Epithelial cell of proximal tubule (primary cell): ENCODE measurements at places on chromosomes 5 and 9.

GRCh38 chr9:18632632-18633403 lies 158.9 kb downstream of the ADAMTSL1 start:
- peak; percentile 31 for DNase-seq

DNA sequence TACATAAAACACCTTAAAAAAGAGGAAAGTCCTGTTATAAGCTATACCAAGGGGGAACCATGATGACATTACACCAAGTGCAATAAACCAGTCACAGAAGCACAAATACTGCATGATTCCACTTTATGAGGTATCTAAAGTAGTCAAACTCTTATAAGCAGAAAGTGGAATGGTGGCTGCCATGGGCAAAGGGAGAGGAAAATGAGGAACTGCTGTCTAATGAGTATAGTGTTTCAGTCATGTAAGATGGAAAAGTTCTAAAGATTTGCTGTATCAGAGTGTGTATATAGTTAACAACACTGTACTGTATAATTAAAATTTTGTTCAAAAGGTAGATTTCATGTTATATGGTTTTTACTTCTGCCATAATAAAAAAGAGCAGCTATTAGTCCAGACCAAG lies 34.6 kb upstream of the NR5A1 start:
- no peak for DNase-seq

GRCh38 chr9:4849369-4849768 lies 56.6 kb downstream of the RCL1 start:
- no peak for DNase-seq

DNA sequence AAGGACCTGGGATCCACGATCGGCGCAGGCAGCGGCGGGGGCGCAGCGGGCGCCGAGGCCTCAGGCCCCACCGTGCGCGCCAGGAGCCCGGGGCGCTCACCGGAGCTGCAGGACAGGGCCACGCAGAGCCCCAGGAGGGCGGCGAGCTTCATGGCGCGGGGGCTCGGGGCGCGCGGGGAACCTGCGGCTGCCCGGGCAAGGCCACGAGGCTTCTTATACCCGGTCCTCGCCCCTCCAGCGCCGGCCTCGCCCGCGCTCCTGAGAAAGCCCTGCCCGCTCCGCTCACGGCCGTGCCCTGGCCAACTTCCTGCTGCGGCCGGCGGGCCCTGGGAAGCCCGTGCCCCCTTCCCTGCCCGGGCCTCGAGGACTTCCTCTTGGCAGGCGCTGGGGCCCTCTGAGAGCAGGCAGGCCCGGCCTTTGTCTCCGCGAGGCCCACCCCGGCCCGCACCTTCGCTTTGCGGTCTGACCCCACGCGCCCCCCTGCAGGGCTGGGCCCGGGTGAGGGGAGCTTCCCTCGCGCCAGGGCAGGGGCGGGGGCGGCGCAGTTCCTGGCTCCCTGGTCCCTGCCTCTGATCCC lies at the start of gene SCGB3A1:
SCGB3A1 (minus strand) TSS at position 189 of the 577 bp plus-strand sequence; CDS start at position 152, 37 bp downstream.
- no peak for DNase-seq
